ENCODE measurements at places on chromosomes 3 and 15. TPM values are rescaled to one million over a fixed set of nuclear protein-coding genes. Genes with fewer than 3 reads are reported as not detected.

GRCh38 chr3:60594025-60594424 is 657.2 kb downstream of the FHIT start:
- DNase-seq = peak; percentile 16

DNA sequence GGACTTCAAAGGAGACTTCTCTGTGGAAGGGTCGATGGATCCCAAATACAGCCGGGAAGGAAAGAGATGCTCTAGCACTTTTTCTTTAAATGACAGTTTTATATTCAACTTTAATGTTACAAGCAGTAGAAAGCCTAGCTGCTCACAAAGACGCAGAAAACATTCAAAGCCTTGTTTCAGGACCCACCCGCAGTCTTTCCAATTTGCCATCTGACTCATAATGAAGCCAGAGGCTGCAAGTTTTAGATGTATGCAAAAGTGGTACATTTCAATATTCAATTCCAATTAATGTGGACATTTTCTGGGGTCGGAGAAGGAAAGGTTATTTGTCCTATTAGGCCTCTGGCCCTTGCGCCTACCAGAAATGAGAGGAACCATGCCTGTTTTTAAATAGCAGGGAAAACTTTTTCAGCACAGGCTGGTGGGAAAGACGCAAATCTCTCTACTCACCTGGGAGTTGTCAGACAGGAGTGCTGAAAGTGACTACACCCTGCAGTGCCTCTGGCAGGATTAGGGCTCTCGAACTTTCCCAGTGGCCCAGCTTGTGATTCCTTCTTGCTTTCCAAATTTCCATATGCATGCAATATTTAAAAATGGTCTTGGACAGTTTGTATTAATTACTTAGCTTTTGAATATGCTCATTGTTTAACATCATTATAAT is 117.4 kb upstream of the MBNL1 start:
- DNase-seq = no peak

AMOTL2 gene
- 36.0 TPM for polyA plus RNA-seq

GRCh38 chr3:101823525-101823924 is 25.8 kb upstream of the NFKBIZ start:
- DNase-seq = no peak

FBN1 gene
- polyA plus RNA-seq = 49.6 TPM

LRRC34 gene
- polyA plus RNA-seq = 2.1 TPM

GRCh38 chr15:59104602-59104911 is 389 bp upstream of the CCNB2 start:
- peak; percentile 4 for DNase-seq

DNA sequence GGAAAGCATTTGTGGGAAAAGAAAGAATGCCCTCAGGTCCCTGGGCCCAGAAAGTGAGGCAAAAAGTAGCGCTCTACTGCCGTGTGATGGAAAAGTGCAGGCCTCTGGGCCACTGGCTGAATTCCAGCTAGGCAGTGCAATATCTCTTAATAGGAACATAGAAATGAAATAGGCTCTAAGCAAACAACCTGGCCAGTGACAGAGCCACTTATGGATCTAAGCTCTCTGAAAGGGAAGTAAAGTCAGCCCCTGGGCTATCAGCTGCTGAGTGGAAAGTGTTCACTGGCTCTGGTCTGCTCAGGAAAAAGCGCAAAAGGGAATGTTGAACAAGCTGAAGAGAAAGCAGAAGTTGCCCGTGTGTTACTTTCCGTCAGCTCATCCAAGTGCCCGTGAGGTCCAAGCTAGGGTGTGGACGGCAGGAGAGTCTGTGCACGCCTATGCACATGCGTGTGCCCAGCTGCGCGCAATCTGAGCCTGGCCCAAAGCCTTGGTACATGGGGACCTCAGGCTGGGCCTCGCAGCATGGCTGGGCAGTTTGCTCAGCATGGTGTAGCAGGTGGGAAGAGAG is 74.0 kb upstream of the RAD18 start:
- DNase-seq = no peak

GRCh38 chr3:129585949-129586657 is 20.4 kb downstream of the PLXND1 start:
- no peak for DNase-seq

DNA sequence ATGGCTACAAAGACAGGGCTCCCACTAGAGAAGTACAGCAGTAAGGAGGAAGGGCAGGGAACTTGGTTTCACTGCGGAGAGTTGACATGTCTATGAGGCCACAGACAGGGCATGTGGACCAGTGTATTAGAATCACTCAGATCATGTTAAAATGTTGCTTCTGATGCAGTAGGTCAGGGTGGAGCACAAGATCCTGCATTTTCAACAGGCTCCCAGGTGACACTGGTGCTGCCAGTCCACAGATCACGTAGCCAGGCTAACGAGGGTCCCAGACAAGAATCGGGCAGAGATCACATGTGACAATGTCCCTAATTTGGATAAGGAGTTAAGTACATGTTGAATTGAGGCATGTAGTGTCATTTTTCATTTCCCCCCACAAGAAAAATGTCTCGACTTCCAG is 73.6 kb downstream of the SPSB4 start:
- DNase-seq = no peak

GP5 gene
- polyA plus RNA-seq = 0.33 TPM

DNA sequence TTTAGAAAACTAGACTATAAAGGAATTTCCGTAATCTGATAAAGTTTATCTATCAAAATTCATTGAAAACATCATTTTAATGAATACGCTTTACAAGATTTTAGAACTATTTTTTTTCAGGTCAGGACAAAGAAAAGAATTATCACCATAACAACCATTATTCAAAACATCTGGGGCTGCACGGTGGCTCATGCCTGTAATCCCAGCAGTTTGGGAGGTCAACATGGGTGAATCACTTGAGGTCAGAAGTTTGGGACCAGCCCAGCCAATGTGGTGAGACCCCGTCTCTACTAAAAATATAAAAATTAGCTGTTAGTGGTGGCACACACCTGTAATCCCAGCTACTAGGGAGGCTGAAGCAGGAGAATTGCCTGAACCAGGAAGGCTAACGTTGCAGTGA is 260.4 kb downstream of the WNT5A start:
- DNase-seq = no peak

GRCh38 chr3:140630866-140631265 is 47.0 kb upstream of the TRIM42 start:
- DNase-seq = no peak

DNA sequence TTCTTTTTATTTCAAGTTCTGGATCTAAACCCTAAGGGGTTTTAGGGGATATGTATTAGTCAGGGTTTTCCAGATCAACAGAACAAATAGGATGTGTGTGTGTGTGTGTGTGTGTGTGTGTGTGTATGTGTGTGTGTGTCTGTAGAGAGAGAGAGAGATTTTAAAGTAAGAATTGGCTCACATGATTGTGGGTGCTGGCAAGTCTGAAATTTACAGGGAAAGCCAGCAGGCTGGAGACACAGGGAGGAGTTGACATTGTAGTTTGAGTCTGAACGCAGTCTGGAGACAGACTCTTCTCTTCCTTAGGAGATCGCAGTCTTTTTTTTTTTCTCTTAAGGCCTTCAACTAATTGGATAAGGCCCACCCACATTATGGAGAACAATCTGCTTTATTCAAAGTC is 428.8 kb upstream of the TBL1XR1 start:
- DNase-seq = no peak

SI gene
- polyA plus RNA-seq = 722 TPM

IQCH gene
- polyA plus RNA-seq = 0.97 TPM

GRCh38 chr3:169241630-169241990 is 421.9 kb downstream of the MECOM start:
- no peak for DNase-seq

DNA sequence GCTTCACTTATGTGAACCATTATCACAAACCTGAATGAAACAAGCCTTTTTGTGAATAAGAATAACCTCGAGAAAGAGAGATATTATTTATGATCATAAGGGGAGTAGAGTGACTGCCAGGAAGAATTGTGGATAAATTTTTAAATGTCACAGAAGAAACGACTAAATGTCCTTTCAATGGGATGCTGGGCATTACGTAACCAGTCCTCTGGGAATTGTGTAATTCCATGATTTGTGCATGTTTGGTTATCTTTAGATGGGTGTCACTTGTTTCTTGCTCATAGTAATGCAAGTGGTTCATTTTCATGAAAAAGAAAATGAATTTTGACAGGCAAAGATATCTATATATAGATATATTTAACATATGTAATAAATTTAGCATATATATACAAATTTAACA is 379.5 kb upstream of the AGTR1 start:
- no peak for DNase-seq

DNA sequence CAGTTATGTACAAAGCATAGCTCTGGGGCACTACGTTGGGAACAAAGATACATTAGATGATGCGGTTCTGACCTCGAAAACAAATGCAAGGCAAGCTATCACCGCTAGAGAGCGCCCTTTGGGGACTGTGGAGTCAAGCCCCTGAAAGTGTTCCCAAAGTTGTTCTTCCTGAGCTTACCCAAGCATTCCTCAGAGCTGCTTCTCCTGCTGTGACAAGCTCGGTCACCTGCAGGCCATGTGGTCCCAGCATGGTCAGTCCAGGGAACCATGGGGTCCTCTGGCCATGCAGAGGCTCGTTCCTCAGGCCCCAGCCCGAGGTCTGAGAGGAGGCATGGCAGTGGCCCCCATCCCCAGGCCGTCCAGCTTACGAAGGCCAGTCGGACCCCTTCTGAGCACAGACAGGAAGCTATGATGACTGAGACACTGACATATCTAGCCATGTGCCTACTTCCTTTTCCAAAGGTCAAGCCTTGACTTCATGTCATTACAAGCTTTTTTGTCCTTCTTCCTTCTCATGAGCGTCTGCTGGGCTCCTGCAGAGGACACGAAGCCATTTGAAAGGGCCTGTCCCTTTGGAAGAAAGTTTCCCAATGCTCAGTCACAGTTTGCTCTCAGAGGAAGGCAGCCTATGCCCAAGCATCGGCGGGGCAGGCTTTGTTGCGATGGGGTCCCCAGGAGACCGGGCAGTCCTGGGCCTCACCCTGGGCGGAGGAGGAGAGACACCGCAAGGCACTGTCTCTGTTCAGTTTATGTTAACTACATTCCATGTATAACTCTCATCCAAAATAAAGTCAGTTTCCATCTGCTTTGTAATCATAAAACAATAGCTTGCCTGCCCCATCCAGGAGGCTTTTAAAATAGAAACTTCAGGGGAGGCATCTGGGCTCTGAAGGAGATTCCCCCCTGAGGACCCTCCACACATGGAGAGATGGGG is 79.3 kb downstream of the ATP10A start:
- DNase-seq = no peak

DNA sequence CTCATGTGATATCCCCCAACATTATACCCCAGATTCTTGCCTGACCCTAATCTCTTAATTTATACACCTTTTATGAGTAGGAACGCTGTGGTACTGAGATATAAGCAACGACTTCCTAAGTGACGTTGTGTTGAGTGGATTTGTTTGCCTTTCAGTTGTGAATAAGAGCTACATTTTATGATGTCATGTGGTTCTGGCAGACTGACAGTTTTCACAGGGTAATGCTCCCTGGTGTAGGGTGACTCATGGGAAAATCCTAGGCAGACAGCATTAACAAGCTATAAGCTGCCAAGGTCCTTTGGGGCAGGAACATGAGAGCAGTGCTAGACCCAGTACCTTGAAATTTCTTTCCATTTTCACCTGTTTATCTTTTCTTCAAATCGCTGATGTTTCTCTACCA is 11.2 kb downstream of the C3orf52 start:
- peak; percentile 90 for DNase-seq

RFTN1 gene
- 15.0 TPM for polyA plus RNA-seq

- DNase-seq = peak; percentile 37
Observed at GRCh38 chr15:90101130-90101968, 919 bp downstream of the IDH2 start.

NEIL1 gene
- 44.5 TPM for polyA plus RNA-seq

ZNF197 gene
- 22.1 TPM for polyA plus RNA-seq

OIP5 gene
- polyA plus RNA-seq = 6.0 TPM

DNA sequence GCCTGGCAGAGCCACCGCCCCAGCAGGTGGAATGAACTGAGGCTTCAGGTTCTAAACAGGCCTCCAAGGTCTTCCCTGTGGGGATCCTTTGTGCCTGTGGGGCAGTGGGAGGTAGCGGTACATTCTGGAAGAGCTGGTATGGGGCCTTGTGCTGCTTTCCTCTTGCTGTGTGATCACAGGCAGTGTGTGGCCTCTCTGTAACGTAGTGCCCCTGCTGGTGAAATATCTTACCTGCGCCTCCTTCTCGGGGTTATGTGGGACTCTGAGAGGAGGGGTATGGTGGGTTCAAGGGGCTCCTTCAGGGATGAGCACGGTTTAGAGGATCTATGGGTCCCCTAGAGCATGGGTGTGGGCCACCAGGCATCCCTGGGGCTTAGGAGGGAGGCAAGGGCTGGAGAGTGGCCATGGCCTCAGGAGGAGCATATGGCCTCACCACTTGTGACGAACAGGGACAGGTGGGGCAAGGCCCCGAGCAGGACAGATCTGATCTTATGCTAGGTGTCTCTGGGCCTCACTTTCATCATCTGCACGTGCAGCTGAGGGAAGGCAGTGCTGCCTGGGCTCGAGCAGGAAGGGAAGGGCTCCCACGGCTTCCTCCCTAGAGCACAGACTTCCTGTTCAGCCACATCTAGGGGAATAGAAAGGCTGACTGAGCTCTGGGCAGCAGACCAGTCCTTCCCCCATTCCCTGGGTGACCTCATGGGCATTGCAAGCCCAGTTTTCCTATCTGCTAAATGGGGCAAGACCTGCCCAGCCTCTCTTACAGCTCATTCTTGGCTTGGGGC is 1.9 kb upstream of the ALS2CL start:
- DNase-seq = no peak

DNA sequence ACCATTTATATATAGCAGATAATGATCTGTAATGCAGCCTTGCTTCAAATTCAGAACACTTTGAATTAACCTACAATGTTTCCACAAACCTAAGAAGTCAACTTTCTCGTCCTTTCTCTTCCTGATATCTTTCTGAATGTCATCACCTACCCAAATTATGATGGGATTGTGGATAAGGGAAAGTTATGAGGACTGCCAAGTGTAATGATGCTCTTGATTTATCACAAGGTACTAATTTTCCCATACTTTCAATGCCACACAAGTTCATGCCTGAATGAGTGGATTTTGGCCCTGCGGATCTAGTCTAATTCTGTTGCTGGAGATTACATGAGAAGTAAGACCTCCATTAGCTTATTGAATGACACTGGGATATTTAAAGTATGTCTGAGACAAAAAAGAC is 82.6 kb upstream of the NANOGP8 start:
- DNase-seq = no peak

GRCh38 chr3:193773266-193774220 is 180.5 kb downstream of the OPA1 start:
- no peak for DNase-seq

- no peak for DNase-seq
Observed at GRCh38 chr15:45126535-45127158, 3.0 kb downstream of the DUOXA1 start.

IGSF11 gene
- polyA plus RNA-seq = 1.9 TPM

GRCh38 chr3:87501076-87501475 is 224.7 kb upstream of the POU1F1 start:
- no peak for DNase-seq

Data from large intestine (tissue), 12 donors.